Left renal cortex interstitium (tissue), 4 donors: ENCODE measurements at places on chromosomes 12 and 14. TPM values are rescaled to one million over a fixed set of nuclear protein-coding genes. Genes with fewer than 3 reads are reported as not detected.

- no peak for DNase-seq
Measured at GRCh38 chr14:31819281-31819680, 257.8 kb upstream of the ARHGAP5 start.

DNA sequence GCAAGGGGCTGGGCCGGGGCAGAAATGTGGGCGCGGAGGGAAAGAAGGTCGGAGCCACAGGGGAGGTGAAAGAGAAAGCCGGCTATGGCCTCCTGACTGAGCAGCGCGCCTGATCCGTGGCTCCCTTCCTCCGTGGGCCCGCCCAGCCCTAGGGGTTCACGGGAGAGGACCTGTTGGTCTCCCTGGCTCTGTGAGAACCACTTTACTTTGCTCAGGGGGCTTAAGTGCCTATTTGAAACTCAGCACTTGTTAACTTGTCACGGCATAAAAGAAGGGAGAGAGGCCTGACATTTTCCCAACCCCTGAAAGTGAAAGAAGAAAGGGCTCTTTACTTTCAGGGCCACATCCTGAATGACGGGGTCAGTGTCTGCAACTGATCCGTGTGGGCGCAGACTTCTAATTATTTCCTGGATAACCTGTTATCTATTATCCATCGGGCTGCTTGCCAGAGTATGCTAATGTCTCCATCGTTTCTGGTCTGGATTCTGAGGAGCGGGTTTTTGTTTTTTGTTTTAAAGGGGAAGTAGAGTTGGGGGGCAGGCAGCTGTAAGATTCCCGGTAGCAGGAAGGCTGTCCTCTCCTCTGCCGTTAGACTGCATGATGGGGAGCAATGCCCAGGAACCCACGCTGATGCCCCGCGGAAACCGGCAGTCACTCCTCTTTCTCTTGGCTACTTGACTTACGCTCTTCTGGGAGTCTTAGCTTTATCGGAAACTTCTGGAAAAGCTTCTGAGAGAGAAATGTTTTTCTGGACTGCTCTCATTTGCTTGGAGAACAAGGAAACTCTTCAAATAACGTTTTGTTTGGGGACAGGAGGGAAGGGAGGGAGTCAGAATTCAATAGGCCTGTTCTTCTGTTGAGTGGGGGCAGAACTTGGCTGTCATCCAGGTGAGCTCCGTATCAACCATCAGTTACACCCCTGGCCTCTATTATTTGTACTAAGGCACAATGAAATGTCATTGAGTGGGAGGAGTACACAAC, 127.7 kb upstream of the MAX start:
- no peak for DNase-seq

DNA sequence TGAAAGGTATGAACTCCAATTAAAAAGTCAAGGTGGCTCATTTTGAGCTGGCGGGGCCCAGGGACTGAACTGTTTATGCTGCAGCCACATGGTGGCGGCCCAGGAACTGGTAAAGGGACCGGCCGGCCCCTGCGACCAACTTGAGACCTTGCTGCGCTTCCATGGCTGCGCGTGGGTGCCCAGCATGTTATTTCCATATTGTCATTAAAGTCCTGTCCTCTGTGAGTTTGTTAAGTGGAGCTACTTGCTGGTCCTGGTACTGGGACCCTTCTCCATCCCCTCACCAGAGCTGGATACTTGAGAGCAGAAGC, 62.3 kb downstream of the BEGAIN start:
- DNase-seq = peak; percentile 28

- no peak for DNase-seq
Measured at GRCh38 chr14:85459361-85460000, 70.5 kb upstream of the FLRT2 start.

DNA sequence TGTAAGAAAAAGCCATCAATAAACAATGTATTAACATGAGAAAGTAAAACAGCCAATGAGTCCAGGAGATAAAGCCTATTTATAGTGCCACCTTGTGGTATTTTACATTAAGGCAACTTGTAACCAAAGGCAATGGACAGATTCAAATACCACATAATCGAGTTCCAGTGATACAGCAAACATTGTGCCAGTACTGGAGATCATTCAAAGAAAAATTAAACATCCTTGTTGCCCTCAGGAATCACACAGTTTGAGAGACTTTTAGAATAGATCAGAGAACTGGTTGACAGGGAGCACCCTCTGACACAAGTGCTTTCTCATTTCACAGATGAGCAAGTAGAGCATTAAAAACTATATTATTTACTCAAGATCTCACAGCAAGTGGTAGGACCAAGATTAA, 98.1 kb downstream of the DDHD1 start:
- DNase-seq = no peak

DNA sequence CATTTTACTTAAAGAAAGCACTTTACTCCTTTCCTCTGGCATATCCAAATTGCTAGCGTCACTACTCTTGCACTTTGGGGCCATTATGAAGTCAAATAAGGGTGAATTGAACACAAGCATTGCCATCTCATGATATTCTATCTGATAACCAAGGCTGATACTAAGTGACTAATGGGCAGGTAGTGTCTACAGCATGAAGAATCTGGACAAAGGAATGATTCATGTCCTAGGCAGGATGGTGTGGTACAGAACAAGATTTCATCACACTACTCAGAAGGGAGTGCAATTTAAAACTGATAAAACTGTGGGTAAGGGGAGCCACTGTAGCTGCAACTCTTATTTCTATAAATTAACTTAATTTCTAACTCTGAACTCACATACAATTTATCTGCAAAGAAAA, 7.7 kb upstream of the SLC6A15 start:
- no peak for DNase-seq

- no peak for DNase-seq
Measured at GRCh38 chr12:75784591-75784990, 247.0 kb downstream of the PHLDA1 start.

DNA sequence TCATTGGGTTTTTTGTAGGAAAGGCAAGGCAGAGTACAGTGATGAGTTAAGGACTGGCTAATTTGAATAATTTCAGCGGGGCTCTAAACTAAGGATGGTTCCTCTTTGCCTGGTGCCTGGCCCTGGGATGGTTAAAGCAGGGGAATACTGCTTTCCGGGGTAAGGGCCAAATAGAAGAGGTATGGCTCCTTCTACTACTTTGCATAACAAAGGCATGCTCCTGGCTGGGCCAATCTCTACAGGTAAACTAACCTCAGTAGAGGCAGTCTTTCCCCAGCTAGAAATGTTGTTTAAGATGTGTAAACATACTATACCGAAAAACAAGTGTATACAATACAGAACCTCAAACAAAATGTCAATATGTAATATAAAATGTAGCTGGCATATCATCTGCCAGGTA, 1239.0 kb downstream of the SLC16A7 start:
- no peak for DNase-seq

- no peak for DNase-seq
Measured at GRCh38 chr14:75702122-75702521, 41.1 kb downstream of the TTLL5 start.

- no peak for DNase-seq
Measured at GRCh38 chr12:53872367-53872766, 66.3 kb upstream of the HOXC13 start.

The PITPNM2 gene
- polyA plus RNA-seq = 6.4 TPM

The RBM19 gene
- polyA plus RNA-seq = 23.4 TPM

The BCL11B gene
- polyA plus RNA-seq = 2.9 TPM

The MAP4K5 gene
- polyA plus RNA-seq = 54.1 TPM

The PMEL gene
- 4.0 TPM for polyA plus RNA-seq

The CREBL2 gene
- polyA plus RNA-seq = 32.0 TPM

The KIF5A gene
- 0.49 TPM for polyA plus RNA-seq

The PROX2 gene
- polyA plus RNA-seq = 4.0 TPM

The GLI1 gene
- 15.0 TPM for polyA plus RNA-seq
